MCF 10A (cell line): ENCODE measurements at places on chromosomes 2 and 18.
A peak's percentile ranks its signal among the peaks of the same experiment; 100 is the strongest.

DNA sequence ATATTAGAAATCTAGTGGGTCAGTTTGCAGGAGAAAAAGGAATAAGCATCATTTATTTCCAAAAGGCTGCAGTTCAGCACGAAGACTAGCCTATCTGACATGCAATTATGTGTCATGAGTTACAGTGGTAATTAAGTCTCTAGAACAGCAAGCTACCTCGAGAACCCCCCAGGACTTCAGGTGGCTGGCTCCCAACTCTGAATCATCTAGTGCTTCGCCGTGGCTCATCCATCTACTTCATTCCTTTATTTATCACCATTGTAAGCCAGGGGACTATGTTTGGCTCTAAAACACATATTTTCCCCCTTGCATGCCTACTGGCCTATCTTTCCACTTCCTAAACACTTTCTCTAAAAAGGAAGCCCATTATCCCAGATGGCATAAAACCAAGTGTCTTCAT is 121.6 kb downstream of the TXNL1 start:
- no peak overlapping the region for H3K4me3 ChIP-seq
- H3K27me3 ChIP-seq = no peaks in the 10 kb centered on the region
- no peaks in the 10 kb centered on the region for H3K4me1 ChIP-seq
- no peak overlapping the region for H3K27ac ChIP-seq
- H3K36me3 ChIP-seq = peaks cover 6% of the 10 kb centered on the region
- no peak for DNase-seq

DNA sequence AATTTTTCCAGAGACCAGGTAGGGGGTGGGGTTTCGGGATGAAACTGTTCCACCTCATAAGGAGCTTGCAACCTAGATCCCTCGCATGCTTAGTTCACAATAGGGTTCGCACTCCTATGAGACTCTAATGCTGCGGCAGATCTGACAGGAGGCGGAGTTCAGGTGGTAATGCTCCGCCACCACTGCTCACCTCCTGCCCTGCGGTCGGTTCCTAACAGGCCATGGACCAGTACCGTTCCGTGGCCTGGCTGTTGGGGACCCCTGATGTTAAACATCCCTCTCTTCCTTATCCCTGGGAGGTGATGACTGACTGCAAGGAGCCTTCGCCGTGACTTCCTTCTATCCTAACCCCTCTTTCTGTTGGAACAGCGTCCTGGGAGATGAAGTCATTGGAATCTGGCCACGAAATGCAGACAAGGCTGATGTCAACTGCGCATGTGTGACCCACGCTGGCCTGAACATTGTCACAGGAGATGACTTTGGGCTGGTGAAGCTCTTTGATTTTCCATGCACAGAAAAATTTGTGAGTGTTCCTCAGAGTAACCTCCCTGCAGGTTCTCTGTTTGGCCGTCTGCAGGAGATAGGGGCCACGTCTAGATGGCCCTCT is 82.4 kb downstream of the RTN4 start:
- no peak overlapping the region for H3K4me3 ChIP-seq
- no peaks in the 10 kb centered on the region for H3K27me3 ChIP-seq
- H3K4me1 ChIP-seq = peaks cover 45% of the 10 kb centered on the region
- no peak overlapping the region for H3K27ac ChIP-seq
- H3K36me3 ChIP-seq = peaks cover 78% of the 10 kb centered on the region
- DNase-seq = no peak

DNA sequence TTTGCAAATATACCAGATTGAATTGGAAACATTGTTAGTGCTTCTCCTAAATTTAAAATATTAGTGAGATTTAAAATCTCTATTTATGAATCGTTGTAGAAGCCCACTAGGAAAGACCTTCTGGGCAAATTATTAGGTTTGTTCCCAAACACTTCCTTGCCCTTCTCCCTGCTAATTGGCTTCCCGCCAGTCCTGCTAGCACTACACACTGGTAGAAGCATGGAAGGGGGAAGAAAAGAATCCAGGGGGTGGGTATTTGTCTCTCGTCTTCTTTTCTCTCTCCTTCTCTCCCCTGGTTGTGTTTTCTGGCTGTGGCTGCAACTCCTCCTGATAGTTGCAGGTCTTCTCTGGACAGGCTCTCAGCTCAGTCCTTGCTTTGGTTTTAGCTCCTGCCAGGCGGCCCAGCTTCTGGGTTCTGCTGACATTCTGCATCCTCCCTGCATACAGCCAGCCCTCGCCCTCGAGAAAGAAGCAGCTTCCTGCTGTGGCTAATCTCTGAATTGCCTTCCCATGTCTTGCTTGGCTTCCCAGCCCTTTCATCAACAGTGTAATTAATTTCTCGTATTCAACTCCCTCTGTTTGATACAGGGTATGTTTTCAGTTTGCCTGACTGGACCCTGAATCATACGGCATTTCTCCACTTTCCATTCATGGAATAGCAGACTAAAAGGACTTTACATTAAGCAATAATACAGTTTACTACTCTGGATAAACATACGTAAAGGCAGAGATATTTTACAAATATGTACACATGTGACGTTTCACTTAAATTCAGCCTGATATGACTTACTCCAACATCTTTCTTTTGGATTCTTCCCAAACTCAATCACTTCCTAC is 6.9 kb upstream of the PARD3B start:
- H3K27ac ChIP-seq = no peak overlapping the region
- DNase-seq = peak; percentile 9
- H3K36me3 ChIP-seq = no peaks in the 10 kb centered on the region
- no peaks in the 10 kb centered on the region for H3K4me1 ChIP-seq

- H3K36me3 ChIP-seq = peaks cover 7% of the 10 kb centered on the region
- no peaks in the 10 kb centered on the region for H3K27me3 ChIP-seq
- no peak for DNase-seq
- no peak overlapping the region for H3K27ac ChIP-seq
- peaks cover 46% of the 10 kb centered on the region for H3K4me1 ChIP-seq
- no peak overlapping the region for H3K4me3 ChIP-seq
Measured at GRCh38 chr2:160213511-160213910, 13.4 kb upstream of the ITGB6 start.

GRCh38 chr2:42973726-42974125 is 181.3 kb upstream of the HAAO start:
- no peaks in the 10 kb centered on the region for H3K27me3 ChIP-seq
- DNase-seq = no peak
- no peak overlapping the region for H3K4me3 ChIP-seq

DNA sequence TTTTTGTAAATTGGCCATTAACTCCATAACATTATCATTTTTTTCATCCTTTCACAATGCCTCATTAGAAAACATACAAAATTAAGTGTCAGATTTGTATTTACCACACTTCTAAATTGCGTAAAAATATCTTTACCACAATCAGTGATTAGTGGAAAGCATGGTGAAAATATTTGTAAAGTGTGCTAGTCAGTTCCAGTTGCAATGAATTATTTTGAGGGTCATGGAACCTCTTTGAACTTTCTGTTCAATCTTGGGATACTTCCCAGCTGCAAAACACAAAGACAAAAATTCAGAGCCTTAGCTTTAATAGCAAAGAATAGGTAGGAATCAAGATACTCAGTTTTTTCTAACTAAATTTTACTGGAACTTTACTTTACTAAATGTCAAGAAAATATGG is 4.0 kb upstream of the COL3A1 start:
- no peaks in the 10 kb centered on the region for H3K27me3 ChIP-seq
- no peak for DNase-seq
- H3K4me3 ChIP-seq = no peak overlapping the region
- no peaks in the 10 kb centered on the region for H3K4me1 ChIP-seq
- H3K27ac ChIP-seq = no peak overlapping the region
- no peaks in the 10 kb centered on the region for H3K36me3 ChIP-seq

GRCh38 chr2:8456151-8457091 is 225.4 kb upstream of the ID2 start:
- DNase-seq = no peak
- no peak overlapping the region for H3K27ac ChIP-seq
- no peaks in the 10 kb centered on the region for H3K4me1 ChIP-seq

- no peaks in the 10 kb centered on the region for H3K4me1 ChIP-seq
- DNase-seq = peak; percentile 70
- H3K36me3 ChIP-seq = no peaks in the 10 kb centered on the region
Measured at GRCh38 chr2:231563378-231563961, 29.2 kb upstream of the TEX44 start.

GRCh38 chr2:176516051-176516602 is 246.9 kb downstream of the MTX2 start:
- no peaks in the 10 kb centered on the region for H3K36me3 ChIP-seq
- H3K4me3 ChIP-seq = no peak overlapping the region
- DNase-seq = no peak
- H3K27ac ChIP-seq = no peak overlapping the region
- H3K27me3 ChIP-seq = no peaks in the 10 kb centered on the region

DNA sequence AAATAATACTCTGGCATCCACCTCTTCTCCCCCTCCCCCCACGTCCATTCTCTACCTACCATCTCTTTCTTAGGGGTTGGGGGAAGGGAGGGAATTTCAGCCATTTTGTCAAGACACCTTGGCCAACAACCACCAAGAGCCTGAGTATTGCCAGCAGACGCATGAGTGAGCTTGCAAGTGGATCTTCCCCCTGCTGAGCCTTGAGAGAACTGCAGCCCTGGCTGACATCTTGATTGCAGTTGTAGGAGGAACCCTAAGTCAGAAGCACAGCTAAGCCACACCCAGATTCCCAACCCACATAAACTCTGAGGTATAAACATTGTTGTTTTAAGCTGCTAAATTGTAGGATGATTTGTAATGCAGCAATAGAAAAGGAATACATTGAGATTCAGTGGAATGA is 165.6 kb downstream of the TMEFF2 start:
- no peaks in the 10 kb centered on the region for H3K4me1 ChIP-seq
- no peaks in the 10 kb centered on the region for H3K27me3 ChIP-seq
- DNase-seq = peak; percentile 33
- peaks cover 7% of the 10 kb centered on the region for H3K36me3 ChIP-seq

- DNase-seq = peak; percentile 67
- no peak overlapping the region for H3K4me3 ChIP-seq
- no peaks in the 10 kb centered on the region for H3K27me3 ChIP-seq
- peaks cover 5% of the 10 kb centered on the region for H3K4me1 ChIP-seq
- peak overlapping the region; percentile 37 for H3K27ac ChIP-seq
Measured at GRCh38 chr2:74261204-74261864, 62.9 kb downstream of the MTHFD2 start.

DNA sequence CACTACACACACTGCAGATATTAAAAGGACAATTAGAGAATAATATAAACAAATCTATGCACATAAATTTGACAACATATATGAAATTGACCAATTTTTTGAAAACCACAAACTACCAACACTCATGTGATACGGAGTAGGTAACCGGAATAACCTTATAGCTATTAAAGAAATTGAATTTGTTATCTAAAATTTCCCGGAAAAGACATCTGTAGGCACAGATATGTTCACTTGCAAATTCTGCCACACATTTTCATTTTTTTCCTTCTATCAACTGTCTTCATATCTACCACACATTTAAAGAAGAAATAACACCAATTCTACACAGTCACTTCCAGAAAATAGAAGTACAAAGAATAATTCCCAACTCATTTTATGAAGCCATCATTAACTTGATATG is 22.4 kb downstream of the NLRC4 start:
- no peak overlapping the region for H3K27ac ChIP-seq
- no peak overlapping the region for H3K4me3 ChIP-seq
- DNase-seq = no peak
- peaks cover 3% of the 10 kb centered on the region for H3K36me3 ChIP-seq
- no peaks in the 10 kb centered on the region for H3K4me1 ChIP-seq
- no peaks in the 10 kb centered on the region for H3K27me3 ChIP-seq

DNA sequence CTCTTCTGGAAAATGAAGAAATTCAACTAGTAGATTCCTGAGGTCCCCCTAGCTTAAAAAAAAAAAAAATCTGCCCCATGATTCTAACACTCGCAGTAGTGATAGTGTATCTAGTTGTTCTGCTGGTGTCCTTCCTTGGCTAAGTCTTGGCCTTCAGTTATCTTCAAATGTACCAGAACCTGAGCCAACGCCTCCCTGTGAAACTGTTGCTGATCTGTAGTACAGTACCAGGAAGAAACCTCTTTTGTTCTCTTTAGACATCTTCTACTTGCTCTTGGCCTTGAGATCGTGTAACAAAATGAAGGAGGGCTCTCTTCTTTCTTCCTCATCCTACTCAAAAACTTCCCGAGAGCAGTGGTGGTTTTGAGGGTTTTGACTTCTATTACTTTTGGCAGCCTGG is 31.0 kb downstream of the PLEK start:
- no peak overlapping the region for H3K27ac ChIP-seq
- no peak for DNase-seq
- no peaks in the 10 kb centered on the region for H3K36me3 ChIP-seq
- no peak overlapping the region for H3K4me3 ChIP-seq
- H3K4me1 ChIP-seq = no peaks in the 10 kb centered on the region
- peaks cover 45% of the 10 kb centered on the region for H3K27me3 ChIP-seq

- DNase-seq = no peak
- no peaks in the 10 kb centered on the region for H3K4me1 ChIP-seq
- H3K36me3 ChIP-seq = no peaks in the 10 kb centered on the region
- no peaks in the 10 kb centered on the region for H3K27me3 ChIP-seq
Measured at GRCh38 chr18:55300421-55300935, 287.5 kb downstream of the TCF4 start.

DNA sequence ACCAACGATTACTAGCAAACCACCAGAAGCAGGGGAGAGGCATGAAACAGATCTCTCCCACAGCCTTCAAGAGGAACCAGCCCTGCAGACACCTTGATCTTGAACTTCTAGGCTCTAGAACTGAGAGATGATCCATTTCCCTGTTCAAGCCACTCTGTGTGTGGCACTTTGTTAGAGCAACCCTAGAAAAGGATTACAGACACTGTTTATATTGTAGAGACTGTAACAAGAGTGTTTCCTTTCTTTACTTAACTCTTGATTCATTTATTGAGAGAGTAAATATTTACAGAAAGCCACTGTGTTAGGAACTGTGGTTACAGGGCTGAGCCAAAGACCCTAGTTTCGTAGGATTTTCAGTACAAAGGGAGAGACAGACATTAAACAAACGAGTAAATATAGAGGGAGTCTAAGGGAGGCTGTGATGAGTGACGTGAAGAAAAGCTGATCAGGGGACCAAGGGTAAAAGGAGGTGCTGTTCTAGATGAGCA is 10.9 kb downstream of the CCDC68 start:
- DNase-seq = no peak
- H3K27me3 ChIP-seq = no peaks in the 10 kb centered on the region
- no peaks in the 10 kb centered on the region for H3K36me3 ChIP-seq
- no peak overlapping the region for H3K27ac ChIP-seq
- peaks cover 9% of the 10 kb centered on the region for H3K4me1 ChIP-seq

DNA sequence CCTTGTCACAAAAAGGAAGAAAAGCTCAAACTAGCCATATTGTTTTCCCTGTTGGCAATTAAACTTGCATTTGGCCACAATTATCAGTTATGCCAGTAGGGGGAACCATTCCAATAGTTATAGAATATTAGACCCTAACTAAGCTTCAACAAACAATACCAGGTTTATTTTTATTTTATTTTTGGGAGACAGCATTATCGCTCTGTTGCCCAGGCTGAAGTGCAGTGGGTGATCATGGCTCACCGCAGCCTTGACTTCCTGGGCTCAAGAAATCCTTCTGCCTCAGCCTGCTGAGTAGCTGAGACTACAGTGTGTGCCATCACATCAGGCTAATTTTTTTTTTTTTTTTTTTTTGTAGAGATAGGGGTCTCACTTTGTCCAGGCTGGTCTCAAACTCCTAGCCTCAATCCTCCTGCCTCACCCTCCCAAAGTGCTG is 102.1 kb downstream of the ATAD2B start:
- no peak overlapping the region for H3K4me3 ChIP-seq
- peak; percentile 67 for DNase-seq
